ENCODE measurements at places on chromosomes 2 and 18.
A peak's percentile ranks its signal among the peaks of the same experiment; 100 is the strongest.

GRCh38 chr2:128817171-128817570 is 498.5 kb upstream of the HS6ST1 start:
- no peak for DNase-seq

DNA sequence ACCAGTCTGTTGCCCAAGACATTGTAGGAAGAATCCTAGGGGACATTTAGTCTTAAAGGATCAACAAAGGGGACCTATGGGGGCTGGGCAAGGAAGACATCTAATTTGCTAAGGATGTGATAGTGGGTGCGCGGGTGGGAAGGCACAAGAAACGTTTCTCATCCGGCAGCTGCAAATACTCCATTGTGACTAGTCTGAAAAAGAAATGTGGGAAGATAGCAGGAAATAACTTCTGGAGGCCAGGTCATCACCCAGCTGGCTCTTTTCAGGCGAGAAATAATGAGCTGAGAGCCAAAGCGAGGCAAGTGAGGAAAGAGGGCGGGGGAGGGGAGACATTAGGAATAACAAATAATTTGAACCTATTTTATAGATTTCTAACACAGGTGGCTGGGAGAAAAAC is 70.3 kb upstream of the NCK2 start:
- no peak for DNase-seq

GRCh38 chr18:36454245-36454644 is 156.7 kb downstream of the FHOD3 start:
- no peak for DNase-seq

- DNase-seq: no peak
These were observed 267.6 kb downstream of the KCNE4 start for GRCh38 chr2:223319601-223320000.

DNA sequence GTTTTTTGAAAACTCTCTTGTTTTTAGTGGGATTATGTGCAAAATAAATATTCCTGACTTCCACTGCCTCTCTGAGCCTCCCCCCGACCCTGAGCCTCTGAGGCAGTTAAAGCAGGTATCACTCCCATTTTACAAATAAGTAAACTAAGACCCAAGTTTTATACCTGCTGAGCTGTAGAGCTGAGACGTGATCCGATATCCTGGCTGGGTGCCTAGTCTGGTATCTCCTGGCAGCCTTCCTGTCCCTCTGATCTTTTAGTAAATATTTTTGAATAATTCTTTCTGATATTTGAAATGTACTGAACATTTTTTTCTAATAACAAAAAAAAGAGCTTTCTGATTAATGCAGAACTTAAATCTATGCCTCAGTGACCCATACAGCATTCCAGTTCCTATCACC is 108.3 kb upstream of the NOSTRIN start:
- no peak for DNase-seq

DNA sequence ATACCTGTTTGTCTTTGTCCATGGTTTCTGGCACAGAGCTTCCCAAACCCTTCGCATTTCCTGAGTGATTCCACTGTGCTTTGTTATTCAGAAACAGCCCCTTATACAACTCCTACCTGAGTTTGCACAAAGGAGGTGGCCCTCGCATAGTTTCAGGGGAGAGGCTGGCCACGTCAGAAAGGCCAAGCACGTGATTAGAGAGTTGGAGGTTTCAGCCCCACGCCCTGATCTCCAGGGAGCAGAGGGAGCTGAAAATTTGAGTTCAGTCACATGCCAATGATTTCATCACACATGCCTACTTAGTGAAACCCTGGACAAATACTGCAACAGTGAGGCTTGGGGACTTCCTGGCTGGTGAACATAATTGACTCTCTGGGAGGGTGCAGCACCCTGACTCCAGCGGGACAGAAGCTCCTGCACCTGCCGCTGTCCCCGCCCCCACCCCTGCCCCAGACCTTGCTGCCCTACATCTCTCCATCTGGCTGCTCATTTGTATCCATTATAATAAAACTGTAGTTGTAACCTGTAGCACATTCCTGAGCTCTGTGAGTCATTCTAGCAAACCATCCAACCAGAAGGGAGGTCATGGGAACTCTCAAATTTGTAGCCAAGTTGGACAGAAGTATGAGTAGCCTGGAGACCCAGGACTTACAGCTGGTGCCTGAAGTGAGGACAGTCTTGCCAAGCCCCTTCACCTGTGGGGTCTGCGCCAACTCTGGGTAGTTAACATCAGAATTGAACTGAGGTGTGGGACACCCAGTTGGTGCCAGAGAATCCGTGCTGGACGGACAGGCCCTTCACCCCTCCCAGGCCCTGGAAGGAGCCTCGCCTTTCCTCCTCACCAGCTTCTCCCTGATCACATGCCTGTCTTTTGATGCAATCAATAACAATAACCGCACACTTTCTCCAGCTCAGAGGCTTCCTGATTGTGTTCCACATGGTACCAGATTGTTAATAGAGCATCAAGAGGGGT is 224.3 kb downstream of the ANAPC1 start:
- DNase-seq: no peak

- DNase-seq: peak; percentile 63
These were observed 786 bp upstream of the ZFP36L2 start for GRCh38 chr2:43226955-43227829.

DNA sequence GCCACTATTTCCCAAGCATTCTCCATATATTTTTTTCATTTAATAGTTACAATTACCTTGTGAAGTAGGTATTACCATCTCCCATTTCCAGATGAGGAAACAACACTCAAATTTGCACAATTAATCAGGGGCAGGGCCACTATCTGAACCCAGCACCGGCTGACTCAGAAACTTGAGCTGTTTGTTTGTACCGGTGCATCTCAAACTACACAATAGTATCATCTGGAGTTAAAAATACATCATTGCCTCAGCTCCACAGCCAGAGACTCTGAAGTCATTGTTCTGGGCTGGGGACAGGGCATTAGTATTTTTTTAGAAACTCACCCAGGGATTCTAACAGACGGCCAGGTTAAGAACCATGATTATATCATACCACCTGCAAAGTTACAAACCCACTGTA is 55.9 kb downstream of the CDCA7 start:
- no peak for DNase-seq

DNA sequence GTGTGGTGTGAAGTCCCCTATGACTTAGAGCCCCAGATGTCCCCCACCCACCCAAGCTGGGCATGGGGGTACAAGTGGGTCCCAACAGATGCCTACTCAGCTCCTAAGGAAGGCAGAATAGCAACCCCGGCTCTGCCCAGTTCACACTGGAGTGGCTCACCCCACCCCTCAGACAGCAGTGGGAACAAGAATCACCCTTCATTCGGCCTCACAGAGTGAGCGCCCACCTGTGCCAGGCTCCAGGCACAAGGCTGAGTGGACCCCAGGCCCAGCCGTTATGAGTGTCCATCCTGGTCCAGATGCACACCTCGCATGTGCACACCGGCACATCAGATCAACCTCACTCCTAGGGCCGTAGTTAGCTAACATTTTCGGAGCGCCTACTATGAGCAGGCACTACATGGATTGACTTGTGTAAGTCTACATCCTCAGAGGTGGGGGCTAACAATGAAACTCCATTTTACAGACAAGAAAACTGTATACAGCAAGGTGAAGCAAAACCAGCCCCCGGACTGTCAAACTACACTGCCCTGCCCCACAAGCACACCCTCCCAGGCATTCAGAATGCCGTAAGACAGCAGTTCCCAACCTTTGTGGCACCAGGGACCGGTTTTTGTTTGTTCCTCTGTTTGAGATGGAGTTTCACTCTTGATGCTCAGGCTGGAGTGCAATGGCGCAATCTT is 2.8 kb upstream of the ASTL start:
- no peak for DNase-seq

DNA sequence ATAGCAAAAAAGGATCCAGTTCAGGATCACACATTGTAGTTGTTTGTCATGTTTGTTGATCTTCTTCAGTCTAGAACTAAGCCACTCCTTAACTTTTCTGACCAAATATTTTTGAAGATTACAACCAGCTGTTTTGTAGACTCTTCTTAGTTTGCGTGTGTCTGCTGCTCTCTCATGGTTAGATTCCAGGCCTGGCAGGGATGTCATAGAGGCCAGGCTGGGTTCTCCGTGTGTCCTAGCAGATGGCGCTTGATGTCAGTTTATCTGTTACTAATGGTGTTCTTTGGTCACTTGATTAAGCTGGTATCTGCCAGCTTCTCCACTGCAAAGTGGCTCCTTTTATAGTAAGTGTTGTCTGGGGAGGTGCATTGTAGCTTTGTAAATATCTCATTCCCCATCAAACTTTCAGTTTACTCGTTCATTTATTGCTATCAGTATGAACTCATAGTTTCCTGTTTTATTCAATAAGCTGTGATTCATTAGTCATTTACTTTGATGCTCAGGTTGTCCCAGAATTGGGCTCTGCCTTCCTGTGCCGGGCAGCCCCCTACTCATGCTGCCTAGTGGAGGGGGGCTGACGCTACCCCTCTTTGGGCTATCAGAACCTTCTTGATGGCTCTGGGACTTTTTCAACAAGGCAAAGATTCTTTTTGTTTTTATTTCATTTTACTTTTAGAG is 42.1 kb downstream of the GRHL1 start:
- no peak for DNase-seq

DNA sequence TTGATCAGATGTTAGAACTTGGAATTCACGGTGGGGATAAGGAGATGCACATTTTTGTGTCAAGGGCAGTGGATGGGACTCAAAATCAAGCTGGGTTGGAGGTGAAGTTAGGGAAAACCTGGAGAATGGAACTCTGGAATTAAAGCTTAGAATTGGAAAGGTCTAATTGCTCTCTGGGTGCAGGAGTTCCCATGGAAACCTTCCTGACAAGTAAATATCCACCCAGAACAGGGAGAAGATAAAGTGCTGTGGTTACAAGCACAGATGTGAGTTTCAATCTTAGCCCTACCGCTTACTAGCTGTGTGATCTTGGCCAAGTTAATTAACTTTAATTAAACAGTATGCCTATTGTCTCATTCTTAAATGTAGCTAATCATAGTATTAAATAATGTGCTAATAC is 71.3 kb upstream of the TCF7L1 start:
- no peak for DNase-seq

GRCh38 chr2:218716070-218716469 is 5.4 kb downstream of the TTLL4 start:
- no peak for DNase-seq

- DNase-seq: no peak
These were observed 88.7 kb downstream of the TNS1 start for GRCh38 chr2:217914078-217914477.

GRCh38 chr2:189797902-189798301 is 13.7 kb downstream of the PMS1 start:
- DNase-seq: no peak

GRCh38 chr2:19630921-19631320 is 270.9 kb downstream of the TTC32 start:
- no peak for DNase-seq

- no peak for DNase-seq
These were observed 1337.6 kb upstream of the SLC39A10 start for GRCh38 chr2:194319222-194319992.

GRCh38 chr2:179332903-179333302 is 68.3 kb upstream of the SESTD1 start:
- DNase-seq: no peak

DNA sequence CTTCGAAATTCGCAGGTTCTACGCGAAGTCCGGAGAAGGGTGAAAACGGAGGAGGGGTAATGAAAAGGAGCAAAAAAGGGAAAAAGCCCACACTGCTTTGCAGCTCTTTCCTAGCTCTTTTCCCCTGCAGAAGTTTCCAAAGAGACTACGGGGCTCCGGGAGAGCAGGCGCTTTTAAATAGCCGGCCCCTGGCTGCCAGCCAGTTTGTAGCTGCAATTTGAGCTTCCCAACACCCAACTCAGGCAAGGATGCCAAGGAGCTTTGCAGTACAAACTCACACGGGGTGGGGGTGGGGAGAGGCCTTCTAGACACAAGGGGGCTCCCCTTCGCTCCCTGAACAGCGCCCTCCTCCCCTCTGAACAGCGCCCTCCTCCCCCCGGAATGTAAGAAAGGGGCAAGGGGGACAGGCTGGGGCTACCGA is at the start of gene IGFBP5:
Gene IGFBP5, minus strand, starts transcription at position 149 of the 421 bp plus-strand sequence. CDS start 774 bp downstream, outside the sequence.
- DNase-seq: no peak

GRCh38 chr2:27356056-27356381 is 545 bp downstream of the GTF3C2 start:
- peak; percentile 64 for DNase-seq

GRCh38 chr18:543447-544078 is 36.6 kb upstream of the CETN1 start:
- DNase-seq: no peak

GRCh38 chr2:19807866-19808265 is 93.9 kb downstream of the TTC32 start:
- DNase-seq: no peak

- no peak for DNase-seq
These were observed 396.4 kb downstream of the LNPK start for GRCh38 chr2:175605640-175606009.

- no peak for DNase-seq
These were observed 48.9 kb downstream of the TSN start for GRCh38 chr2:121804340-121804739.

DNA sequence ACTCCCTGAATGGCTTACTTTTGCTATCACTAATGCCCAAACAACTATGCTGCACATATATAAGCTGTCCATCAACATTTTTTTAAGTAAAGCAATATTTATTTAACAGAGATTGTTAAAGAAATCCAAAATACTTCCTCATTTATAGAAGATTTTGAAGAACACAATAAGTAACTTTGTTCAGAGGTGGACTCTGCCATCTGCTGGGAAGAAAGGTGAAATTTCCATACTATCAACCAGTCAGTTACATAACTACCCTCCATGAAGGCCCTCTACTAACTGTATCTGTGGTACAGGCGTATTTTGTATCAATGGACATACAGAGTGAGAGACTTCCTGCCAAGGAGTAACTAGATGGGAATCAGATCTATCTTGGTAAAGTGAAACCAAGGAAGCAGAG is 106.0 kb downstream of the DTNB start:
- DNase-seq: peak; percentile 49

DNA sequence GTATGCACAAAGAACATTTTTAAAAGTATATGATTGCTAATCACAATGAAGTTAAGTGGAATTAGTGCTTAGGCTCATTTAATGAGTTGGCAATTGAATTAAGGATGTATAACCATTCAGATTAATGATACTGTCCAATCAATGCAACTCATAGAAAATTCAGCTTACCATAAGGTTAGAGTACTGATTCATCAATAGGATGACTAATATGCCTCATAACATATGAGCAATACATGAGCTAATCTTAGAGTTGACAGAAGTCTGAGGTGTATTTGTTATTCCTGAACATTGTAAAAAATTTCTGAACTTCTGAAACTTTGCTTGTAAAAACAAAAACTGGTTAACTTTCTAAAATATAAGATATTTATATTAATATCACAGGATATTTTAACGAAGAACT is 118.3 kb upstream of the NETO1 start:
- DNase-seq: no peak

- DNase-seq: no peak
These were observed 793.7 kb upstream of the FANCL start for GRCh38 chr2:59034837-59035236.

- DNase-seq: no peak
These were observed 3.9 kb downstream of the AGXT start for GRCh38 chr2:240872317-240873097.

DNA sequence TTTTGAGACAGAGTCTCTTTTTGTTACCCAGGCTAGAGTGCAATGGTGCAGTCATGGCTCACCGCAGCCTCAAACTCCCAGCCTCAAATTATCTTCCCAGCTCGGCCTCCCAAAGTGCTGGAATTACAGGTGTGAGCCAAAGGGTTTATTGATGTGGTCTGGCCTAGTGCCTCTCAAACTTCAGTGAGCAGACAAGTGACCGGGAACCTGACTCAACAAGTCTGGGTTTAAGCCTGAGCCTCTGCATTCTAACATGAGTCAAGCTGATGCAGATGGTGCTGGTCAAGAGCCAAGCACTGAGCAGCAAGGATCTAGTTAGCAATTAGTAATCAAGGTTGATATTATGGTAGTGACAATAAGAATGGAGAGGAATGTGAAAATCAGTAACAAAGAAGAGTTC is 21.3 kb downstream of the CDK15 start:
- no peak for DNase-seq
